ENCODE measurements at places on chromosomes 13 and 19.
A peak's percentile ranks its signal among the peaks of the same experiment; 100 is the strongest.

GRCh38 chr19:47839913-47840312, 18.2 kb downstream of the CRX start:
- DNase-seq: peak; percentile 25

DNA sequence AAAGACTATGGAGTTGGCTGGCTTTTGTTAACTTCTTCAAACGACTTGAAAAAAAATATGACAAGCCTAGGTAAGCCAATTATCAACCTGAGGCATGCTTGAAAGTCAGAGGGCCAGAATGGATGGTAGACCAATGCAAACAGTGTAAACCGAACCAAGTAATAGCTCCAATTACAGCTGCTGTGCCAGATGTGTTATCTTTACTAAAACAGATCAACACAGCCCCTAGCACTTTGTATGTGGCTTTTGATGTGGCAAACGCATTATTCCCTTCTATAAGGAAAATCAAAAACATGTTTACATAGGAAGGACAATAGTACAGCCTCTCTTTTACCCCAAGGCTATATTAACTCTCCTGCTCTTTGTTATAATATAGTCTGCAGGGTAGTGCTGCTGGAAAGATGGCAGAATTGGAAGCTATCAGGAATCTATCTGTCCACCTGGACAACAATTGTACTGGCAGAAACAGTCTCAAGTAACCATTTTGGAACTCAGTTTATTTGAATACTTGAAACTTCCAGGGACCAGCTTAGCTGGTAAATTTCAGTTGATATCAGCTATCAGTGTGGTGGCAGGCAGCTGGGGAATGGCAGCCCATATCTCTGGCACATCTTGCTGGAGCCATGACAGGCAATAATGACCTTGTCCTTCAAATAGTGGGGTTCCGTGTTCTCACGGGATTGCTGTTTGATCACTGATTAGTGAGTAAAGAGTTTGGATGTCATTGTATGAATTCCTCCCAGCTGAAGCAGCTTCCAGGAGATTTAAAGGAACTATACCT, 144.4 kb upstream of the WASF3 start:
- no peak for DNase-seq

DNA sequence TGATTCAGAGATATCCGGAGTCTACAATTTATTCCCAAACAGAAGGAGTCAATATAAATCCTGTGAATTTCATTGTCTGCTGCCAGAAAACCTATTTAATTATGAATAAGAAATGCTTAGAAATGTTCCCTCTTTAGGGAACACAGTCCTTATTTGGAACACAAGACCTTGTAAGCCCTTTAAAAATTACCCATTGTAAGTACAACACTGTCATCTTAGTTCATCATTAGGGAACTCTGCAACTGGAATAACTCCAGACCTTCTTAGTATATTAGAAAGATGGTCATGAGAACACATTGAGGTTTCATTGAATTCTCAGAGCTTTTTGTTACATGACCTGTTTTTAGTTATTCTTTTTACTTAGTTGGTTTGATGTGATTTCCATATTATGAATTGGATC, 548.5 kb upstream of the KLF12 start:
- DNase-seq: no peak

GRCh38 chr19:38778733-38779132, 5.4 kb upstream of the LGALS7 start:
- no peak for DNase-seq

- peak; percentile 53 for DNase-seq
These were observed 2.1 kb downstream of the CILP2 start for GRCh38 chr19:19540064-19540714.

- DNase-seq: no peak
These were observed 402 bp upstream of the DYRK1B start for GRCh38 chr19:39834287-39834841.

- DNase-seq: no peak
These were observed 4.2 kb upstream of the ICAM1 start for GRCh38 chr19:10266706-10267105.

DNA sequence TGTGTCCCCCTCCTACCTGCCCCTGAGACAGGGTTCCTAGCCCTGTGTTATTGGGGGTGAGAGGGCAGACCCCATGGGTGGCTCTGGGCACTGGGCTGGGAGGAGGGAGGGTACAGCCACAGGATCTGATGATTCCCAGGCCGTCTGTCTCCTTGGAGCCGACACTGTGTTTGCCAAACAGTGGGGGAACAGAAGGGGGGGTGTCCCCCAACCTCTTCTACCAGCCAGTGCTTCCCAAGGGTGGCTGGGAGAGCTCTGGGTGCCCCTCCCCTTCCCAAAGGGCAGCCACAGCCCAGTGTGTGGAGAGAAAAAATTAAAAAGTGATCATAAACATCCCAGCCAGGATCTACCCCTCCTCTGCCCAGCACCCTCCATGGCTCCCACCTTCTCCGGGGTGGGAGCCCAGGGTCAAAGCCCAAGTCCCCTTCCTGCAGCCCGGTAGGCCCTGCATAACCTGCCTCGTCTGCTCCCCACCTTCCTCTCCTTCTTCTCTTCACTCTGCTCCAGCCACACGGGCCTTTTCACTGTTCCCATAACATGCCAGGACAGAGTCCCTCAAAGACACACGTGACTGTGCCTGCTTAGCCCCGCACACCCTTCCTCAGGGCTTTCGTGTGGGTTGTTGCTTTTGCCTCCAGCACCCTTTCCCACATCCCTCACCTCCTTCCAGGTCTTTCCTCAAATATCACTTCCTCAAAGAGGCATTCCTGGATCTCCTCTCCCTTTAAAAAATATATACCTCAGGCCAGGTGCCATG, 1.4 kb upstream of the PLIN4 start:
- DNase-seq: no peak

- DNase-seq: no peak
These were observed 72.6 kb downstream of the CDK8 start for GRCh38 chr13:26326562-26326961.

GRCh38 chr13:21822029-21822428, 151.2 kb downstream of the FGF9 start:
- DNase-seq: no peak

GRCh38 chr19:18280247-18281081, 958 bp downstream of the JUND start:
- peak; percentile 82 for DNase-seq

- no peak for DNase-seq
These were observed 2295.4 kb downstream of the PCDH9 start for GRCh38 chr13:64934569-64935362.

GRCh38 chr19:43797118-43797517, 5.1 kb downstream of the LYPD5 start:
- no peak for DNase-seq

DNA sequence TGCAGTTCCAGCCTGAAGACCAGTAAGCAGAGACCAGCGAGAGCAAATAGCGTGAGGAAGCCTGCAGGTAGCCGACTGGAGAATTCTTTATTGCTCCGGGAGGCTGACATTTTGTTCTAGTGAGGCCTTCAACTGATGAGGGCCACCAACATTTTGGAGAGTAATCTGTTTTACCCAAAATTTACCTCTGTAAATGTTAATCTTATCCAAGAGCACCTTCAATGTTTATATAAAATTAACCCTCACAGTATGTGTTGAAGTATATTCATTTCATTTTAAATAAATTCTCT, 546.4 kb upstream of the SLITRK5 start:
- no peak for DNase-seq

- peak; percentile 81 for DNase-seq
These were observed 616 bp downstream of the HNRNPUL1 start for GRCh38 chr19:41264581-41265394.

DNA sequence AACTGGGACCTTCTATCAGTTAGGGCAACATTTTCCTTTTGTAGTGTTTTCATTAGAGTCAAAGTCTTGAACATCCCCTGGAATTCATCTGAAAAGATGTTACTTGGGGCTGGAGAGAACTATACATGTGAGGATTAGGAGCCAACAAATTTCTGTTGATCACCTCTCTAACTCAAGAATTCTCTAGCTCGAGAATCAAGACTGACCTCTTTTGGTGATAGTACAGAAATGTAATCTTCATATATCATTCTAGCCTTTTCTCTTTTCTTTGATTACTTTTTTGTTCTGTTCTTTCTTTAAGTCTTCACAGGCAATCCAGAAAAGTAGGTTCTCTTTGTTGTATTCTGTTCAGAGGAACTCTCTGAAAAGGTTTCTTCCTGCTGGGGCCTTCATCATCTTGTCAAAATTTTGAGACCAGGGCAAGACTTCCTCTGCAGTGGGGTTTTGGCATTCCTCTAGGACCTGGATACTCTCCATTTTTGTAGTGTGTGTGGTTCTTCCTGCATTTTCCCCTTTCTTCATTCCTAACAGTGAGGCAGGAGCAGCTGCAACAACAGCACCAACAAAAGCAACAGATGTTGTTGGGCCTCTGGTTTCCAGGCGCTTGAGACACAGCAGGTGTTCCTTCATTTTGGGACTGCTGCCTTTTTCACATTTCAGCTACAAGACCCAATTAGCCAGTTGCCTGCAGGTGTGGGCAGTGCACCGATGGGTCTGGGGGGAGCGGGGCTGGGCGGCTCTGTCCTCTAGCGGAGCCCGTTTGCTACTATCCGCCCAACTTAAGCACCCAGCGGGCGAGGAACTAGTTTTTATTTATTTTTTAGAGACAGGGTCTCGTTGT, 26.2 kb downstream of the ELF1 start:
- DNase-seq: no peak

DNA sequence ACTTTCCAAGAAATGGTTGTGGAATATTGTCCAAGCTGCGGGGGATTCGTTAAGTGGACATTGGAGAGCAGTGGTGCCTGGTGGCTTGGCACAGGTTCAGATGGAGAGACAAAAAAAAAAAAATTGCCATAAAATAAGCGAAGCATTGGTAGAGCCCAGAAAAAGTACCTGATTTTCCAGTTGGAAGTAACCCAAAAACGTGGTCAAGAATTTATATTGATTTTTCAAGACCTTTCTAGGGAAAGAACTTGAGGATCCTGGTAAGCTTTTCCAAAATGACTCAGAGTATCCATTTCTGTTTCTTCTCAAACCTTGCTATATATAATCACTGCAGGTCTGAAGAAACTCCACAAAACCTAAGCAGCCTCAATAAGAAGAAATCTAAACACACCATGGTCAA, 94.6 kb downstream of the ING1 start:
- DNase-seq: no peak

DNA sequence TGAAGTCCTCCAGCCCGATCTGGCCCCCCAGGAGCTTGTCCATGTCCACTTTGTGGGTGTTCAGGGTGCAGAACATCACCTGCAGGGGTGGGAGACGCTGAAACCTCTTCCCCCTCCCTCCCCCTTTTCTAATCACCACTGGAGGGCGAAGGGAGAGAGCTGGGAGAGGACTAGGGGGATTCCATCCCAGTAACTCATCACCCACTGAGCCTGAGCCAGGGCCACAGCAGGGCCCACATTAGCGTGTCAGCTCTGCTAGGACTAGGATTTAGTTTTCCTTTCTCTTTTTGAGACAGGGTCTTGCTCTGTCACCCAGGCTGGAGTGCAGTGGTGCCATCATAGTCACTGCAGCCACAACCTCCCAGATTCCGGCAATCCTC, 5.5 kb upstream of the PTGER1 start:
- no peak for DNase-seq

DNA sequence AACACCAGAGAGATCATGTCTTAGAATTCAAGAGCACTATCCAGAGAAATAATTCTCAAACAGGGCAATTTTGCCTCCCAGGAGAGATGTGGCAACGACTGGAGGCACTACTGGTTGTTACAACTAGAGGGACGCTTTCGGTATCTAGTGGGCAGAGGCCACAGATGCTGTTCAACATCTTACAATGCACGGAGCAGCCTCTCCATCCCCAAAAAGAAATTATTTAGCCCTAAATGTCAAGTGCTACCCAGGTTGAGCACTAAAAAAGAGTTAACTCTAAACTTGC, 78.6 kb downstream of the ABCC4 start:
- DNase-seq: no peak

DNA sequence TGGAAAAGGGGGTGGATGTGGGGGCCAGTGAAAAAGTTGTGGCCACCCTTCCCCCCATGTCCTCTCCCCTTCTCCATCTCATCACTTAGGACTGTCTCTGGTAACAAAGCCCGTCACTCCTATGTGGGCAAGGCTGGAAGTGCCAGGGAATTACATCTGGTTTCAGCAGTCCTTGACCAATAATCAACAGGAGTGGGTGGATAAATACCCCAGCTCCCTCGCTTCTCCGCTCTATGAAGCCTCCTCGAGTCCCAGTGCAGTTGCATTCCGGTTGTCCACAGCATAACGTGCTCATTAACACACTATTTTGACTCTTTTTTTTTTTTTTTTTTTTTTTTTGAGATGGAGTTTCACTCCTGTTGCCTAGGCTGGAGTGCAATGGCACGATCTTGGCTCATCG, 31.5 kb downstream of the MYO1F start:
- DNase-seq: no peak

GRCh38 chr13:23140492-23140891, 40.3 kb upstream of the SGCG start:
- no peak for DNase-seq

DNA sequence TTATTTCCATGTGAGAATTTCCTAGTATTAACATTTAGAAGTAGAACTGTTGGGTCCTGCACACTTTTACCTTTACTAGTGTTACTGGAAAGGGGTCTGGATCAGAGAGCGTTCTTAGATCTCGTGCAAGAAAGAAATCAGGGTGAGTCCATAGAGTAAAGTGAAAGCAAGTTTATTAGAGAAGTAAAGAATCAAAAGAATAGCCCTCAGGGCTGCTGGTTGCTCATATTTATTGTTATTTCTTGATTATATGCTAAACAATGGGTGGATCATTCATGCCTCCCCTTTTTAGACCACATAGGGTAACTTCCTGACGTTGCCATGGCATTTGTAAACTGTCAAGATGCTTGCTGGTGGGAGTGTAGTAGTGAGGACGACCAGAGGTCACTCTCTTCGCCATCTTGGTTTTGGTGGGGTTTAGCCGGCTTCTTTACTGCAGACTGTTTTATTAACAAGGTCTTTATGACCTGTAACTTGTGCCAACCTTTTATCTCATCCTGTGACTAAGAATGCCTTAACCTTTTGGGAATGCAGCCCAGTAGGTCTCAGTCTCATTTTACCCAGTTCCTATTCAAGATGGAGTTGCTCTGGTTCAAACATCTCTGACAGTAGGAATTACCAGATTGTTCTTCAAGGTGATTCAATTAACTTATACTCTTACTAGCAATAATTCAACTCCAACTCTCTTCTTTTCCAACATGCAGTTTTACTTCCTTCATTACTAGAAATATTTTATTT, 27.4 kb downstream of the NDFIP2 start:
- no peak for DNase-seq

DNA sequence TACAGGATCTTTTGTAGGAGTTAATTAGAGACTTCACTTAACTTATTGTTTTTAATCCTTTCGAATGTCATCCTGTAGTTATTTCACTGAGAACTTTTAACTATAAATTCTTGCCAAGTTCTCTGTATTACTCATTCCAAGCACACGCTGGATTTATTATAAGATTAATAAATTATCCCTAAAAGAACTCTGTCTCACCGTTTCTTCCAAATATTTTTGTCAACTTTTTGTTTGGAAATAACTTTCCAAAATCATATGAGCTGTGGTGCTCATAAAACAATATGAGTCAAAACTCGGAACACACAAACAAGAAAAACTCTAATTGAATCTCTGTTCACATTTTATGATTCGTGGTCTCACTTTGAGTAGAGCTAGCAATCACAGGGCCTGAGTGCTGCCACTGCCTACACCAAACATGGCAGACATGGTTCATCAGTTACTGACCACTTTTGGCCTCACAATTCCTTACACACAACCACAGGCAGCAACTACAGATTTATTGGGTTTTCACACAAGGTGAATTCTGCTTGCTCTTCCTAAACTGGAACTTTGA, 412.0 kb downstream of the FGF14 start:
- DNase-seq: no peak
